T47D (cell line): ENCODE measurements at places on chromosomes 4 and X.

- no peak for DNase-seq
These were observed 117.7 kb downstream of the ADAMTS3 start for GRCh38 chr4:72451349-72451748.

DNA sequence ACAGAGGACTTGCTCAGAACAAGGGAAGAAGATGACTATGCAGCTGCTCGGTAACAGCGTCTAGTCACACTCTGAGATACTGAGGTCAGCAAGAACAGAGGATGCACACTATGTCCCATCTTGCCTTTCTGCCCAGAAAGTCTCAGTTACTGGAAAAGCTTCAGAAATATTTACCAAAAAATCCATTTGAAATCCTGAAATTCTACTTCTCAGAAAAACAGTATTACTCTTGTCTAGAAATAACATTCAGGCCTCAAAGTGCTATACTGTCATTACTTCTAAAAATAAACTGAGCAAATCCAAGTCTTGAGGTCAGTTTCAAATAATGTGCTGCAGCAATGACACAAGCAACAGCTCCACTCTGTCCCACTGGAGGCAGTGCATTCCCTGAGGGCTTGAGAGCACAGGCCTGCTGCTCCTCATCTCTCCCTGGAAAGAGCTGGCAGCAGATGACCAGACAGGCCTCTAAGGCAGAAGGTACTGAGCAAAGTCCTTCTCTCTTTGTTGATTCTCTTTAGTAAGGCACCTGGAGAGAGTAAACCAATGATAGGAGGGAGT lies 76.9 kb downstream of the CAMK2D start:
- DNase-seq = no peak

DNA sequence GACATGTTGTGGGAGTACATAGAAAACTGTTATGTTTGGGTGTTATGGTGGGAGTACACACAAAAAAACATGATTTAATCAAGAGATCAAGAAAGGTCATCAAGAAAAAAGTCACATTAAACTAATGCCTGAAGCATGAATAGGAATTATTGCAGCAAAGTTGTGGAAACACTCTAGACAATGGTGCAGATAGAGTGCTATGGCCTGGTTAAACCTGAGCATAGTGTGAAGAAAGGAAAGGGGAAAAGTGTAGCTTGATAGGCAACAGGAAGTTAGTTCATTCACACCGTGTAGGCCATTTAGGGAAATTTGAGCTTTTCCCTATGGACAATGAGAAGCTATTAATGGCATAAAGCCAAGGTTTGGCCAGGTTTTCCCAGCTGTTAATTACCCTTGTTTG lies 162.1 kb upstream of the EMCN start:
- DNase-seq = no peak

GRCh38 chrX:65755786-65756185 lies 88.3 kb downstream of the MSN start:
- no peak for DNase-seq

GRCh38 chrX:23981222-23981621 lies 45.8 kb downstream of the KLHL15 start:
- no peak for DNase-seq

DNA sequence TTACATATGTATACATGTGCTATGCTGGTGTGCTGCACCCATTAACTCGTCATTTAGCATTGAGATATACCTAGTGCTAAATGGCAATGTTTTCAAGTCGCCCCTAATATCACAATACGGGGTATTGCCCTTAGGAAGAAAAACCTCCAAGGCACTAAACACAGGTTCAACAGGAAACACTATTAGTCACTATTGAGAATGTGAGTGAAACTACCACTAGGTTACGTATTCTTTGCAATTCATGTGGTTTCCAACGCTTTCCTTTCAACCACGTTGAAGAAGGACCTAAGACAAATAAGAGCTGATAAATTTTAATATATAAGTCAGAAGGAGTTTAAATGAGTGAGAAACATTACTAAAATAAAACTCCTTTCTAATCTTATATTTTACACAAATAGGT lies 134.7 kb upstream of the SPANXN4 start:
- no peak for DNase-seq

DNA sequence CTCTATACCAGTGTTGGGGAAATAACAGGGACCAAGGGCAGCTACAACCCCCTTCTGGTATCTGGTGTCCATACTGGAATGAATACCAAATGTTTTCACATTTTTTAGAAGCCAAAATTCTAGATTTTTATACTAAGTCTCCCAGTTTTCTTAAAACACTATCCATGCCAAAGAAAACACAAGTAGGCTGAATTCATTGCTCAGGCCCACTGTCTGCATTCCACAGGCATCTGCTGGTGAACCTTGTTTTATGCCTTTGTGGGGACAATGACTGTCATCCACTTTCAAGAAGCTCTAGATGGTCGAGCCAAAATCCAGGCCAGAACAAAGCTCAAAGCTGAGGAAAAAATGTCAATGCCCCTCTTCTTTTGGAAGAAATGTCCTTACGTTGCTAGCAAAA lies 213.4 kb upstream of the RASGEF1B start:
- no peak for DNase-seq

DNA sequence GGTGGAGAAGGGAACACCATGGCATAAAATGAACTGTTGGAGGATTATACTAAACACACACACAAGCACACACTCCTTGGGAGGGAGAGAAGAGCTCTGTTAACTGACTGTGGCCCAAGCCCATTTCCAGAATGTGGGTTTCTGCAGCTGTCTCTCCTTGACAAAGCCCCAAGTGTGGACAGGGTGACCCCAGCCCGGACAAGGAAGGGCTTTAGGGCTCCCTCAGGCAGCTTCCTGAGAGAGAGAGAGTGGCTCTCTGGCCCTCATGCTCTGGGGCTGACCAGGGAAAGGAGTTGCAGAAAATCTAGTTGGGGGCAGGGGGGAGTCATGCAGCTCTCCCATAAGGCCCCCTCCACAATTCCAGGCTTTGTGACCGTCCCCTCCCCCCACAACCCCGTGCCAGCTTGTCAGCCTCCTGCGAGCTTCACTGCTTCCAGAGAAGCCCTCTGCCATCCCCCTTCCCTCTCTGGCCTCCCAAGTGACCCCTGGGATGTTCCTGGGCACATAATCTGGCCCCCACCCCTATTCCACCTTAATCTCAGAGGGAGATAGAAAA lies 590 bp downstream of the ARHGEF9 start:
- DNase-seq = no peak

DNA sequence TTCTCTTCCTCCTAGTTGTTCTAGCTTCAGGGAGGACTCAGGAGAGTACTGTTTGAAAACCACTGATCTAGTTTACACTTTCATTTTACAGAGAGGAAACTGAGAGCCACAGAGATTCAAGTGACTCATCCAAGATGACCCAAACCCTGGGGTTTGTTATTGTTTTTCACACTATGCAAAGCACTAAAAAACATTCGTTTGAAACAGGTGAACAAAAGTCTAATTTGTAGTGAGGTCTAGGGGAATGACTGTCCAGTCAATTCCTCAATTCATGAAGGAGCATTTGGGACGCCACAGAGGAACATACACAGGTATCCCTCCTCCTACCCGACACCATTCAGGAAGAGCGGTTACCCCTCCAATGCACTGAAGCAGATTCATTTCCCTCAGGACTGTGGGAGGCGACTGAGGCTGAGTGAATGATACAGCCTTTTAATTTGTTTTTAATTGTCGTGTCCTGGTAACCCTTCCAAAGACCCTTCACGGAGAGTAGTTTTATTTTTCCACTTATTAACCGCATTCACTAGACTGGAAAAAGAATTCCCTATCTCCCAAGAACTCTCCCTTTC lies 30.3 kb downstream of the TLR10 start:
- no peak for DNase-seq

GRCh38 chr4:2274320-2275043 lies 12.6 kb upstream of the MXD4 start:
- DNase-seq = no peak

GRCh38 chrX:3638280-3638873 lies 75.1 kb downstream of the PRKX start:
- peak; percentile 31 for DNase-seq

DNA sequence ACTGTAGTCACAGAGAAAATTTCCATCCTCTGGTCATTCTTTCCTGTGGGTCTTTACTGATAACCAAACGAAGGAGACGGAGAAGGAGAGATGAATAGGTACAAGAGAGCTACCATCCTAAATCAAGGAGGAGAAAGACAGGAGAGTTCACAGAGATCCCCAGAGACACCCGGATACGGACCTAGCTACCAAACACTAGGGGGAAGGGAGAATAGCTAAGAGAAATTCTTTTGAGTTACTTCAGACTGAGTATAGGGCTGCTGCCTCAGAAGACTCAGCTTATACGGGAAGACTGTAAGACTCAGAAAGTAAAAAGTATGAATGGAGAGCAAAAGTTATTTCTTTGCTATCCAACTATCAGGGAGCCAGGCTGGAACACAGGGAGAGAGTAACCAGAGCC lies 572.1 kb downstream of the C4orf33 start:
- no peak for DNase-seq

DNA sequence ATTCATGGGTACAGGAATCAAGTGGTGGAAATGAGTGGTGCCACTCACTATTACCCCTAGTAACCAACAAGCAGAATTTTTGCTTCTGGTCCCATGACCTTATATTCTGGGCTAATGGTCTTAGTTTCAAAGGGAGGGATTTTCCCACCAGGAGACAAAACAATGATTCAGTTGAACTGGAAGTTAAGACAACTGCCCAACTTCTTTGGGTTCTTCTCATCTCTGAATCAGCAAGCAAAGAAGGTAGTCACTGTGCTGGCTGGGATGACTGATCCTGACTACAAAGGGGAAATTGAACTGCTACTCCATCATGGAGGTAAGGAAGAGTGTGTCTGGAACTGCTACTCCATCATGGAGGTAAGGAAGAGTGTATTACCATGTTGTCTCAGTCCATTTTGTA lies 87.2 kb downstream of the IL13RA2 start:
- no peak for DNase-seq

DNA sequence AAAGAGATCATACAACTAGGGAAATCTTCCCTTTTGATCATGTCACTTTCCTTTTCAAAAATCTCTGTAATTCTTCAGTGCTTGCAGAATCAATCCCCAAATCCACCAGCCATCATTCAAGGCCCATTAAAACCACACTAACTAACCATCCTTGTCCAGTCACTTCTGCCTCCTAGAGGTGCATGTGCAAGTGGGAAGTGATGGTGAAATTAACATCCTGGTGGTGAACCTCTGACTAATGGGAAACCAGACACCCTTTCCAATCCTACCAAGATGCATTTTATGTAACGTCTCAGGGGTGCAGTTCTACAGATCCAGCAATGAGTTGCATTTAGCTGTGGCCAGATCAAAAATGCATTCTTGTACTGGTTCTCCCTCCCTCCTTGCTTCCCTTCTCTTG lies 341.8 kb downstream of the RAPGEF2 start:
- no peak for DNase-seq

DNA sequence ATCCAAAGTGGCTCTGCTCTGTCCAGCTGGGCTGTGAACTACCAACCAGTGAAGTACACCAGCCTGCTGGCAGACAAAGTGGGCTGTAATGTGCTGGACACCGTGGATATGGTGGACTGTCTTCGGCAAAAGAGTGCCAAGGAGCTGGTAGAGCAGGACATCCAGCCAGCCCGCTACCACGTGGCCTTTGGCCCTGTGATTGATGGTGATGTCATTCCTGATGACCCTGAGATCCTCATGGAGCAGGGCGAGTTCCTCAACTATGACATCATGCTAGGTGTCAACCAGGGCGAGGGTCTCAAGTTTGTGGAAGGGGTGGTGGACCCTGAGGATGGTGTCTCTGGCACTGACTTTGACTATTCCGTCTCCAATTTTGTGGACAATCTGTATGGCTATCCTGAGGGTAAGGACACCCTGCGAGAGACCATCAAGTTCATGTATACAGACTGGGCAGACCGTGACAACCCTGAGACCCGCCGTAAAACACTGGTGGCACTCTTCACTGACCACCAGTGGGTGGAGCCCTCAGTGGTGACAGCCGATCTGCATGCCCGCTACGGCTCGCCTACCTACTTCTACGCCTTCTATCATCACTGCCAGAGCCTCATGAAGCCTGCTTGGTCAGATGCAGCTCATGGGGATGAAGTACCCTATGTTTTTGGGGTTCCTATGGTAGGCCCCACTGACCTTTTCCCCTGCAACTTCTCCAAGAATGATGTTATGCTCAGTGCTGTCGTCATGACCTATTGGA lies 22.6 kb downstream of the NLGN3 start:
- no peak for DNase-seq

- DNase-seq = peak; percentile 54
These were observed 105.9 kb upstream of the SCOC start for GRCh38 chr4:140267576-140267975.

DNA sequence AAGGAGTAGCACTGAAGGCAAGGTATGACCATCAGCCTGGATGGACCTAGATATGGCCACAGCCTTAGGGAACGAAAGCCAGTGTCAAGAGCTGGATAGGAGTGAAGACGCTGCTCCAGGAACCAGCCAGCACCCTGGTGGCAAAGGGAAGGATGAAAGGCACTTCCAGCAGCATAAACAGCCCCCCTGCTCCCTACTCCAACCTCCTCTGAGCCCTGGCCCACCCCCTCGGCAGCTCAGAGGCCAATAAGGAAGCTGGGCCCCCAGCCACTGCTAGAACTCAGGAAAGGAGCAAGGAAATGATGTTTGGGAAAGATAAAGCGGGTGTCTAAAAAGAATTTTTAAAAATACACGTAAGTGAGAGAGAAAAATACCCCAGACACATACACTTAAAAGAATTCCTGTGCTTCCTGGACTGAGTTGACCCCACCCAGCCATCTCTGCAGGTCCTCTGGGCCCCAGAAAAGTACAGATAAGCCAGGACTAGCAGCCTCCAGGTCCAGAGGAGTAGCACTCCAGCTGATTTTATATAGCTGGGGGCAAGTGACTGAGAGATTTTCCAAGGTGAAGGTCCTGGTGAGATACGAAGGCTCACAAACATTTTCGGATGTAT lies 170.4 kb downstream of the SHROOM4 start:
- no peak for DNase-seq

DNA sequence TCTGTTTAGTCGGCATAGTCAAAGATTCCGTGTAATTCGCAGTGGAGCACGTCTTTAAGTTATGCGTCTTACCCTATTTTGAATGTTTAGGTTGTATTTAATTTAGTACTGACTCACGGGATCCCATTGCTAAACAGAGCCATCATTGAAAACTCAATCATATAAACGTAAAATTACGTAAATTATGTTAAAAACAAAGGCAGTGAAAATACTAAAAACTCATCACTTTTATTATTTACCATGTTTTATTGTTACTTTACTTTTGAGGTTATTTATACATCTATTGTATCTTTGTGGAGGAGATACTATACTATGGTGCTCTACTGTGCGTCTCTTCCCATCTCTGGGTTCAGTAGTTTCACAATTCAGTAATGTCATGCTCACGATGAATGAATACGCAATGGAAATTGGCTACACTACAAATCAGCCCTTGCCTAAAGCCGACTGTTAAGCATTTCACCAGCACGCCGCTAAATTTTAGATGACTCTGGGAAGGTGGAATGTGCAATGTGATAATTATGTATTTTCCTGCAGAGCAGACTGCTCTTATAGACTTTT lies 944 bp downstream of the FUNDC2 start:
- peak; percentile 12 for DNase-seq

DNA sequence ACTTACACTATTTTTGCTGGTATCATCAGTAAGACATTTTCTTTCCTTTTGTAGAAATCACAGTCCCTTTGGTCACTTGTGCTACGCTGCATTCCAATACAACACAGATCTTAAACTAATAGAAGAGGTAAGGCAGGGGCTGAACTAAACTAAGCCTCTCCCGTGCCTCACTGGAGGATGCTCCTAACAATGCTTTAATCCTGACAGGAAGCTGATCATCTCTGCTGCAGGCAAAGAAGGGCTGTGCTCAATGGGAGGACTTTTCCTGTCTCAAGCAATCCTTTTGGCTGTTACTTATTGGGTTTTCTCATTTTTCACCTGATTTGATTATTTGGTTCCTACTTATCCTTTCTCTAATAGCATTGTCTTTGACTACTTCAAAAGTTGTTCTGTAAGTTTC lies 583.1 kb downstream of the INPP4B start:
- DNase-seq = no peak
